ENCODE measurements at places on chromosomes 7 and 10.

- DNase-seq, result peak; percentile 47
Measured at GRCh38 chr7:149569726-149570422, 72.3 kb upstream of the ZNF746 start.

DNA sequence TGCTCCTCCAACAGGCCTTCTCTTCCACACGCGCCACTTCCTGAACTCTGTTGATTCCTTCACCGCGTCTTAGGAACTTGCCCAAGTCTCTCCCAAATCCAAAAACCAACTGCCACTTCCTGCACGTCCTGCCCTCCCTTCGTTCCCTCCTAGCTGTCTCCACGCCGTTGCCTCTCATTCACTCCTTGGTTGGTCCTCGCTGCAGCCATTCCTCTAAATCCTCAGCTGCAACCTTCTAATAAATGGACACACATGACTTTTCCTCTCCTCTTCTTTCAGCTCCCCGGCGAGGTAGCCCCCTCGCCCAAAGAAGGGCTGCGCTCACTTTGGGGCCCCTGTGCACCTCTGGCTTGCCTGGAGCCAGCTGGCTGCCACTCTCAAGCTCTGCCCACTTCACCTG lies 110.2 kb downstream of the XRCC2 start:
- DNase-seq, result peak; percentile 26

GRCh38 chr10:77531441-77532001 lies 106.1 kb downstream of the KCNMA1 start:
- DNase-seq, result no peak

DNA sequence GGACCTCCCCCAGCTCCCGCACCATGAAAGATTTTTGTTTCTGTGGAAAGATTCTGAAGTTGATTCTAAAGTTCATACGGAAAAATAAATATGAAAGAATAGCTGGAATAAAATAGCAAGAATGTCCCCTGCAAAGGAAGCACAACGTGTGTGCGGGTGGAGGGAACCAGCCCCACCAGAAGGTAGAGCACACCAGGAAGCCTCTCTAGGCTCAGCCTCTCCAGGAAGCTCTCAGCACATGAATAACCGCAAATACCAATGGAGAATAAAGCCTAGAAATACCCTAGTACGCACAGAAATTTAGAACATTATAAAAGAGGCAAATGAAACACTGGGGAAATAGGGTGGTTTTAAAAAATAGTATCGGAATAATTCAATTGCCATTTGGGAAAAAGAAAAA lies 24.6 kb upstream of the FAM170B start:
- peak; percentile 52 for DNase-seq

DNA sequence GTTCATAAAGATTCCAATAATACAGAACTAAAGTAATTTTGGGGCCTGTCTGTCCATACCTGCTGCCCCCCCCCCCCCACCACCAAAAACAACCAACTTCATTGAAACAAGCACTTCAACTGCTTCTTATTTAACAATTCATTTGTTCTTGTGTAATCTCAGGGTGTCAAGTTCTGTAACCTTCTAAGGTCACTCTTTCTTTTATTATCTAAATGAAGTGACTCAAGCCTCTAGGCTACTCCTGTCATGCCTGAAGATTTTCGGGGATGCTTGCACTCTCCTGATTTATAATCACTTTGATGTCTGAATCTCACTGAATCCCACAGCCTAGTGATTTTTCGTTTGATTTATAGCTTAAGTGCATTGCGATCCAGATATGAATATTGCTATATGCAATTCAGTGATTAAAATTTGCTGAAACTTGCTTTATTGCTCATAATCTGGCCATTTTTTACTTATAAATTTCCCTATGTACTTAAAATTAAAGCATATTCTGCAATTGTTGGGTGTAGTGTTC lies 27.2 kb downstream of the GARIN1A start:
- DNase-seq, result no peak

DNA sequence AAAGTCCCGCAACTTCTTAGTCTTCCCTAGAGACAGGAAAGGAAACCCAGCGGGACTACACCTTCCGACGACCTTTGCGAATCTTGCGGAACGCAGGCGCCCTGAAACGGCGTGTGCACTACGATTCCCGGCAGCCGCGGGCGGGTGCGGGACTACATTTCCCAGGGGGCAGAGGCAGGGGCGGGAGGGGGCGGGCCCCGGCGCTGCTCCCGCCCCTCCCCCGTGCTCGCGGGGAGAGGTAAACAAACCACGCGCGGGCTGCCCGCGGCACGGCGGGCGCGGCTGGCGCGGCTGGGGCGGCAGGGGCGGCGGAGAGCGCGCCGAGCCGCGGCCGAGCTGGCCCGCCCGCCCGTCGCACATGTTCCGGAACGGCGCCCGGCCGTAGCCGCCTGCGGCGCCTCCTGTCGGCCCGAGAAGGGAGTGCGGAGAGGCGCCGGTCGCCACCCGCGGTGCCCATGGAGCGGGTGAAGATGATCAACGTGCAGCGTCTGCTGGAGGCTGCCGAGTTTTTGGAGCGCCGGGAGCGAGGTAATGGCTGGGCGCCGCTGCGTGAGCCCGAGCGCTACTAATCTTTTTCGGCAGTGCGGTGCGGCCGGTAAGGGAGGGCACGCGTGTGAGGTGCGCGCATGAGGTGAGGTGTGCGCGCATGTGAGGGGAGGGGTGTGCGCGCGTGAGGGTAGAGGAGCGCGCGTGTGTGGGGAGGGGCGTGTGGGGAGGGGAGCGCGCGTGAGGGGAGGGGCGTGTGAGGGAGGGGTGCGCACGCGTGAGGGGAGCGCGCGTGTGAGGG lies 18.5 kb downstream of the MXI1 start:
- peak; percentile 95 for DNase-seq

DNA sequence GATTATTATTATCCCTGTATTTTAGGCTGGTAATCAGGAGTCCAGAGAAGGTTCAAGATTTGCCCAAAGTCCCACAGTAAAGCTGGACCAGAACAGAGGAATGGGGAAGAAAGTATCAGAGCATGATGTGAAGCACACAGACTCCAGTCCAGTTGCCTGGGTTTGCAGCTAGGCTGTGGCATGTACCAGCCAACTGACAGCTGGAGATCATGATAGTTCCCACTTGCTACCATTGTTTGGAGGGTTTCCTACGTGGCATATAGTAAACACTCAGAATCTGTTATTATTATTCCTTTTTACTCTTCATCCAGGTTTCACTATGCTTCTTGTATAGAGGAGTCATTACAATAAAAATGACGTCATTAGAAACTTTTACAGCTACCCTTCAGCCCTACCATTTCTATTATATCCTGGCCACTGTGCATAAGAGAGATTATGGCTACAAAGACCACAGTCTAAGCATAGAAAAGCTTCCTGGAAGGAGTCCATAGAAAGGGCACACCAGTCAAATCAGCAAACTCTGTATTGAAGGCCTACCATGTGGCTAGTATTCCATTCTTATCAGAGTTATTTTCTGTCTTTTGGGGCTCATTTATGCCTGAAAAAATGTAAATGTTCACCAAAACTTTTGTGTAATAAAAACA lies 66.6 kb downstream of the MTPN start:
- no peak for DNase-seq

GRCh38 chr10:59129867-59130266 lies 46.6 kb upstream of the PHYHIPL start:
- no peak for DNase-seq

DNA sequence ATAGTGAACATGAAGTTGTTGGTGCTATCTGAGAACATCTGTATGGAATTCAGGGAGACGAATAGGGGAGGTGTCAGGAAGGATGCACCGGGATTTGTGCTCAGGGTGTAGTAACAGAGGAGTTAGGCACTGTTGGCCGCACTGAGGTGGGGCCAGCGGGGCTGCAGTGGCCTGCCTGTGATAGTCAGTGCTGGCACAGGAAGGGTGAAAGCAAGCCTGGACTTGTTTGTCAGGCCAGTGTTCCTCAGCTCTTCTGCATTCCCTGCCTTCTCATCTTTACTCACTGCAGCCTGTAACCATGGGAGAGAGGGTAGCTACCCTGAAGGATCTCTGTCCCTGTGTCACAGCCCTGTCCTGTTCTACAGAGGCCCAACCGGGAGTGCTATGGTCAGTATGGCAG lies 81.3 kb downstream of the SH2D4B start:
- DNase-seq, result no peak

- DNase-seq, result no peak
Measured at GRCh38 chr7:97844036-97844435, 28.2 kb downstream of the ASNS start.

- DNase-seq, result peak; percentile 37
Measured at GRCh38 chr7:5428478-5429252, 5.0 kb upstream of the TNRC18 start.

- DNase-seq, result no peak
Measured at GRCh38 chr7:47771336-47771989, 176.8 kb downstream of the PKD1L1 start.

DNA sequence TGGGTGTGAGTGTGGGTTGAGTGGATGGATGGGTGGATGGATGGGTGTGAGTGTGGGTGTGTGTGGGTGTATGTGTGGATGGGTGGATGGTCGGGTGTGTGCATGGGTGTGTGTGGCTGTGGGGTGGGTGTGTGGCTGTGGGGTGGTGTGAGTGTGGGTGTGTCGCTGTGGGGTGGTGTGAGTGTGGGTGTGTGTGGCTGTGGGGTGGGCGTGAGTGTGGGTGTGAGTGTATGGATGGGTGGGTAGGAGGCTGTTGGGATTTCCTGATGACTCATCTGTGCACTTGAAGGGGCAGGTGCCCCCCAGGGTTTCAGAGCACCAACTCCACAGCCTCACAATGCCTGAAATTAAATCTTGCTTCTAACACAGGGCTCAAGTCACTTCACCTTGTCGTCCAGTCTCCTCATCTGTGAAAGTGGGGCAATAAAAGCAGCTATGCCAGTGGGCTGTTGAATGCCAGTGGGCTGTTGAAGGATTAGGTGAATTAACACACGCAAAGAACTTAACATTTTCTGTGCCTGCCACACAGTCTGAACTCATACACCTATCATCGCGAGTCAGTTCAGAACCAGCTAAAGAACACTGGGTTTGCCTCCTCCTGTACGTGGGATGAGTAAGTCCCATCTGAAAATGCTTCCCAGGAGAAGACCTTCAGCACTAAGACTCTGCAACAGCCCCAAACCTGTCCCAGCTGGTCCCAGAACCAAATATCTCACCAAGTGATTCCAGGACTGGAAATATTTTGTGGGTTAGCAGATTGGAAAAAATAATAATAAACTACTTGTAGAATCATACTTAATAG lies 32.0 kb downstream of the SFMBT2 start:
- DNase-seq, result no peak

- DNase-seq, result no peak
Measured at GRCh38 chr7:30922596-30922995, 10.9 kb downstream of the AQP1 start.

DNA sequence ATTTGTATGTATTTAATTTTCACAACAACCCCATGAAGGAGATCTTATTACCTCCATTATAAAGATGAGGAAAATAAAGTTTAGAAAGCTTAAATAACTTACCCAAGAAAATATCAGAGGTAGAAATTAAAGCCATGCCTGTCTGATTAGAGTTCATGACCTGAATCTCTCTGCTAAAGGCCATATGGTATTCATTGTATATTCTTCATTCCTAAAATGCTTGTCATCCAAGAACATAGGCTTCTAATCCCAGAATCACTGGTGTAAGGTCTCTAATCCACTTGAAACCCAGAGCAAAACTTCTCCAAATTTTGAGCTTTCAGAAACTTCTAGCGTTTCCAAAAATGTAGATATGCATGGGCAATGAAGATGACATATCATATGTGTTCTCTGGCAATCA lies 72.3 kb upstream of the YAE1 start:
- no peak for DNase-seq

GRCh38 chr7:131525820-131526219 lies 30.6 kb downstream of the PODXL start:
- DNase-seq, result no peak

- no peak for DNase-seq
Measured at GRCh38 chr10:102918817-102919245, 737 bp downstream of the CNNM2 start.

- no peak for DNase-seq
Measured at GRCh38 chr10:118723466-118723865, 31.3 kb downstream of the CACUL1 start.

- no peak for DNase-seq
Measured at GRCh38 chr7:157414702-157415096, 77.9 kb downstream of the DNAJB6 start.

DNA sequence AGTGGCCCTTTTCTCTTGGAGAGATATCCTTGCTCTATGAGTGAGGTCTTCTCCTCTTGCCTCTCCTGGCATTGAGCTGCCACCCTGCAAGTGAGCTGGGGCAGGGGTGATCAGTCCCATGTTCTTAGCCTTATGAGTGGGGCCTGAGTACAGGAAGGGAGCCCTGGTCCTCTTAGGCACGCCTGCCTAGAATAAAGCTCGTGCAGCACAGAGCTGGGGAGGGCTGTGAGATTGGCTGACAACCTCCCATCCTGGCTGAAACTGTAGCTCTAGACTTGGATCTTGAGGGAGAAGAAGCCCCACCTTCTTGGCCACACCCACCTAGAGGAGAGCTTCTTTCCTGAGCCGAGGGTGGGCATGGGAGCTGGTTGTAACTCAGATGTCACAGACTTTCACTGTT lies 305.0 kb upstream of the ZNF32 start:
- DNase-seq, result no peak

DNA sequence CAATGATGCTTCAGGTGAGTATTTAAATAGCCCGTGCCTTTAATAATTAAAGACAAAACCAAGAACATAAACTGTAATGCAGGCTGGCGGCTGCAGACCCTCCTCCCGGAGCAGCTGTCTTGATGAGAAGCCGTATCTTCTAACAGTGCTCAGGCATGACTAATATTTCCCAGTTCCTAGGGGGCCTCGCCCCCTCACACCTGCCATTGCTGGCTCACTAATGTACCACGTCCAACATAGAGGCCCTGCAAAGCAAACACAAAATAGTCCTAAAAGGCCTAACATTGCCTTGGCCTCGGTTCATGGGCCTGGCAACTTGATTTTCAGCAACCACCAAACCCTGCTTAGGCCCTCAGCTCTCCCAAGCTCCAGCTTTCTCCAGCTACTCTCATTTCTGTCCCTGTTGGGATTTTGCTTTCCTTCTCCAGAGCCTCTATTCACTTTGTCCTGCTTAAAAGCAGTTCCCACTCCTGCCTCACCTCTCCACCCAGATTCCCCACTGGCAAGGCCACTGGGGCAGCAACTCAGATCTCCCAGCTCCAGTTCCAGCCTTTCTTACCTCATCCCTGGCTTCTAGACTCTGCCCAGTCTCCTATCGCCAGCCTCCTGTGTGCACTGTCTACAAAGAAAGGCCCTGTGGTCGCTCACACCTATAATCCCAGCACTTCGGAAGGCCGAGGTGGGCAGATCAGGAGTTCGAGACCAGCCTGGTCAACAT lies 16.2 kb downstream of the SORBS1 start:
- DNase-seq, result no peak

All from Kasumi-1 (cell line).